ENCODE measurements at places on chromosomes 3 and 15. TPM values are rescaled to one million over a fixed set of nuclear protein-coding genes. Genes with fewer than 3 reads are reported as not detected.

DNA sequence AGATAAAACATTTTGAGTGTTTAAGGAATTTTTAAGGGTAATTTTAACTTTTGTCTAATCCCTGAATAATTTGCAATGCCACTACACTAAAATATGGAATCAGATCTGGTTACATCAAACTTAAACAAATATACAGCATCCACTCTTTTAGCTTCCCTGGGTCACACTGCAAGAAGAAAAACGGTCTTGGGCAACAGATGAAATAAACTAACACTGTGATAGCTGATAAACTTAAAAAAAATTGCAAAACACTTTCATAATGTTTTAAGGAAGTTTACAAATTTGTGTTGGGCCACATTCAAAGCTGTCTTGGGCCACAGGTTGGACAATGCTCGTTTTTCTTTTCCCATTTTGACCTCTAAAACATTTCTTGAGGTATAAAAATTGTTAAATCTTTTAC is 34.3 kb downstream of the CCDC66 start:
- no peak for DNase-seq

C3orf22 gene
- not detected for total RNA-seq

GRCh38 chr3:49378249-49378895 is 20.2 kb upstream of the GPX1 start:
- no peak for DNase-seq

DNA sequence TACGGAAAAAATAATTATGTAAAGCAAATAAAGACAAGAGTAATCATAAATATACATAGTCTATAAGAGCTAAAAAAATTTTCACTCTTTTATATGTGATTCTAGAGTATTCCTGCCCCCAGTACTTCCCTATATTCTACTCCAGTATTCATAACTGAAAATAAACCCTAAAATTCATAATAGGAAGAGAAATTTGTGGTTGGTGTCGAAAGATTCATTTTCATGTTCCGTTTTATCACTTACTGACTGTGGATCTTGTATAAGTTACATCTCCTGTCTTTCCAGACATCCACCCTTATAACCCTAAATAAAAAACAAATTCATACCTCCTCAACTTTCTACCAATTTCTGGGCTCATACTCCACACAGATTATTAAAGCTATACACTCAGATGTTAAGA is 16.0 kb upstream of the MBNL1 start:
- DNase-seq, result no peak

ZWILCH gene
- total RNA-seq, result 30.0 TPM

- DNase-seq, result no peak
Measured at GRCh38 chr15:47719730-47720129, 2.4 kb downstream of the SEMA6D start.

- DNase-seq, result no peak
Measured at GRCh38 chr3:95711789-95712188, 1102.6 kb upstream of the EPHA6 start.

- DNase-seq, result no peak
Measured at GRCh38 chr3:72892081-72892775, 4.4 kb downstream of the GXYLT2 start.

HRG gene
- total RNA-seq, result not detected

All from activated CD4-positive, alpha-beta memory T cell treated with anti-CD3 and anti-CD28 coated beads, Interleukin-2, amount 10 ng/mL, durations not matched to agents 7 days and 5 days (primary cell).